Fibroblast of skin of scalp (primary cell): ENCODE measurements at places on chromosomes 12 and 14.
A peak's percentile ranks its signal among the peaks of the same experiment; 100 is the strongest.

DNA sequence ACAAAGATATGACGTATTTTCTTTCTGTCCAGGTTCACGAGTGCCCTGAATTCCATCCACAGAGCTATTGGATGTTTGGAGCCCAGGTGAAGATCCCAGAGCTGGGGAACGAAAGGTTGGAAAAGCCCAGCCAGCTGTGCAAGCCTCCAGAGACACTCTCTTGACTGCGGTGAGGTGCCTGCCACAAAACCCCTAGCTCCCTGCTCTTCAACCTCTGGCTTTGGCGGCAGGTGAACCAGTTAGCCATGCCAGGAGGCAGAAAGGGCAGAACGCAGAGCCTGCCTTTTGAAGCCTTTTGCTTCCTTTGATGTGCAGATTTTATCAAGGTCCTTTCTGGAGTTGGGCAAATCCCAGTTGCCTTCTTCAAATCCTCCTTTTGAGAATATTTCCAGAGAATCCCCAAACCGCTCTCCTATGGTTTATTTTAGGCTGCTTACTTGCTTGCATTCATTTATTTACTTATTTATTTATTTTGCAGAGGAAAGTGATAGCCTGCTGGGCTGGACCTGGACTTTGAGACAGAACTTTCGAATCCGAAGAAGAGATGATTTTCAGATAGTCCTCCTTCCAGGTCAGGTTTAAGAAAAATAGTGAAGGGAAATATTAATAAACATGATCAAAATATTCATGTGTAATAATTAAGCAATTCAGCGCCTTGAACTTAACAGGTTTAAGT, 411.2 kb upstream of the TBX3 start:
- no peak for DNase-seq

- DNase-seq = no peak
These were observed 13.7 kb upstream of the CLEC4D start for GRCh38 chr12:8499616-8500015.

DNA sequence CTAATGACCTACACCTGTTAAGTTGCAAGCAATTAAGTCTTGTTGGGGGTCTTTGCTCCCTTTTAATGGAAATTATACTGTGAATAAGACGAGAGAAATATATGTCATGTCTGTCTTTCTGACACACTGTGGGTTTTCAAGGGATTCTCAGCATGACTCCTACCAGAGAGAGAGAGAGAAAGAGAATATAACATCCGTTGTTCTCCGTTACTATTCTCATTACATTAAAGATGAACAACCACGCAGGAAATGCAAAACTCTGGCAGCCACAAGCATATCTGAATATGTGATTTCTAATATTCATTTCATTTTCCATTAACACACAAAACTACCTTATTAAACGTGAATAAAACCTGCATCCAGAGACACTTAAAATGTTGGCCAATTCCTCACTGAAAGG, 67.3 kb upstream of the EGLN3 start:
- DNase-seq = no peak

- no peak for DNase-seq
These were observed 187.1 kb downstream of the MON2 start for GRCh38 chr12:62653740-62654139.

DNA sequence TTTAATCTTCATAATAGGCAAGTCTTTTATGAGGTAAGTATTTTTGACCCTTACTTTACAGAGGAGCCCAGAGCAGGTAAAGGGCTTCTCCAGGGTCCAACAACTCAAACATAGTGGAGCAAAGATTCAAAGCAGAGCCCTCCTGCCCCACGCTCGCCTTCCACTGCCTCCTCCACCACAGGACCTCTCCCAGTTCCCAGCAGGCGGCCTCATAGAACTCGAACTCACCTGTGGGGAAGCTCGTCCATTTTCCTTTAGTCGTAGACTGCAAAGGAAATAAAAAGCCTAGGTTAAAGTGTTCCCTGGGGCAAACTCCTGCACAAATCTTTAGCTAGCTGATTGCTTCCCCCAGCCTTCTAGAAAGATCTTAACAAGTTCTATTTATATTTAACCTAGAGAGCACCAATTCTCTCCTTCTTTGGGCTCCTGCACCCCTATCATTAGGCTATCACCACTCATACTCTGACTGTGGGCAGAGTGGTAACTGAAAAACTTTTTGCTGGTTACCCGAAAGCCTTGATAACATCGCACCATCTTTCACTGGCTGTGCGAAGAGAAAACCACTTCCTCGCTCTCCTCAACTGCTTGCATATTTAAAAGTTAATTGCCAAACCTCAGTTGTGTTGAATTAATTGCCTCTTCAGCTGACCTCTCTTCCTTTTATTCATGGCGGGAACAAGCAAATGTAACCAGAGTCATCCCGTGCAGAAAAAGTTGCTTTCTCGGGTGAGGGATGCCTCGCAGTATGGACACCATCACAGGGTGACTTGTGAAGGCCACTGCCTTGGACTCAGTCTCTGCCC, 299.6 kb downstream of the DPF3 start:
- DNase-seq = no peak

GRCh38 chr12:13197526-13198143, 1.1 kb downstream of the EMP1 start:
- peak; percentile 54 for DNase-seq

DNA sequence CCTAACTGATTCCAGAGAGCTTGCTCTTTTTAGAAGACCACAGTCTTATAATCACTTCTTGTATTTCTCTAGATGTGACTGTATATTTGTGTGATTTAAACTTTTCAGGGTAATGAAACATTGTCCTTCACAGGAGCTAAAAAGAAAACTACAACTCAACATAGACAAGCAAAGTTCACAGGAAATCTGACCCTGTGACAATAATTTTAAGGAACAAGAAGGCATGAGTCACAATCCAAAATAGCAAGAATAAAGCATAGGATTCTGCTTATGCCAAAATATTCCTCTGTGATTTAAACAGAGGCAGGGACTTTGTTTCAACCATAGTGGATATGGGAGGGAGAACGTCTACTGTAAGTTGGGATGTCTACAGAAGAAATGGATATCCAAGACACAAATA, 44.3 kb downstream of the GPR65 start:
- no peak for DNase-seq

DNA sequence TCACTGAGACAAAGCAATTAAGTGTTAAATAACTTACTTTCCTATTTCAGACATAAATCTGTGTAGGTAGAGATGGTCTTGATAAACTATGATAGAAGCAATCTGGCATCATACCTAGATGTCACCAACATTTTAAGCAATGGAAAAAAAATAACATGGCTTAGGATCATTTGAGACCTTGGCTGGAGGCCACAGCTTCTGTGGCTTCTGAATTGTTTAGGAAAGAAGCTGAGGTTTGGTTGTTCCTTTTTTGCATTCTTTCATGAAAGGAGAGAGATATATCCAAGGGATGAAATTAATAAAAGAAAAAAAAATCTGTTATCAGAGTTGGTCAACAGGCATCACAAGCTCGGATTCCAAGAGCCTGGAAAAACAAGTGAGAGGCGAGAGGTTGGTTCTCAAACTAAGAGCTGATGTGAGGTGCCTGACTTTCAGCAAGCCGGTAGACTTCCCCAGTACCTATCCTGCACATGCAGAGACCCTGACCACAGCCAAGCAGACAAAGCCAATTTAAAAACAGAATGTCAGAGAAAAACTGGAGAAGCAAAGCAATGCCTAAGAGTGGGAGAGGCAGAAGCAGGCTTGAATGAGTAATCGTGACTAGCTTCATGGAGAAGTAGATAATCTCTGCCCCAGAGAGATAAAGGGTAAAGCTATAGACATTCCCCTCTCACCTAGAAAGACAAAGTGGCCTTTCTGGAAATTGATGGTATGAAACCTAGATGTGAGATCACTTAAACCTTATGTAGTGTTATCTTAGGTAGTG, 43.4 kb upstream of the ST8SIA1 start:
- DNase-seq = peak; percentile 9

DNA sequence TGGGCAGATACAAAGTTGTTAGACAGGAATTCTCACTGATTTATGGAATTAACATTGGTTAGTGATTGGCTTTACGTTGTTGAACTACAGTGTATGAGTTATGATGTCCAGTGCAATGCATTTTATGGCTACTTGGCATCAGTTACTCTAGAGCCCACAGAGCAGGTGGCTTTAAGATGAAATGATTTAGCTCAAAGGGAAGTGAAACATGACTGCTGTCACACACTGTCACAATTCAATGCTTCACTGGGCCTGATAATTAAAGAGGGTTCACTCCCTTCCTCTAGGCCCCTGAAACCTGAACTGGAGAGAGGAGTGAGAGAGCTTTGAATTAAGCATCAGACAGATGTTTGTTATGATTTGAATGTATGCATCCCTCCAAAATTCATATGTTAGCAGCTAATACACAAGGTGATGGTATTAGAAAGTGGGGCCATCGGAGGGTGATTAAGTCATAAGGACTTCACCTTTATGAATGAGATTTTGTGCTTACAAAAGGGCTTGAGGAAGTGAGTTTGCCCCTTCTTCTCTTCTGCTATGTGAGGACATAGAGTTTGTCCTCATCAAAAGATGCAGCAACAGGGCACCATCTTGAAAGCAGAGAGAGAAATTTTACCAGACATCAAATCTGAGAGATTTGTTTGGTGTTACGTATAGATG, 175.8 kb upstream of the GRIN2B start:
- no peak for DNase-seq
